ENCODE measurements at places on chromosomes 3 and 15.
A peak's percentile ranks its signal among the peaks of the same experiment; 100 is the strongest.

- no peak for DNase-seq
Observed at GRCh38 chr15:72196409-72197040, 1.1 kb downstream of the GRAMD2A start.

DNA sequence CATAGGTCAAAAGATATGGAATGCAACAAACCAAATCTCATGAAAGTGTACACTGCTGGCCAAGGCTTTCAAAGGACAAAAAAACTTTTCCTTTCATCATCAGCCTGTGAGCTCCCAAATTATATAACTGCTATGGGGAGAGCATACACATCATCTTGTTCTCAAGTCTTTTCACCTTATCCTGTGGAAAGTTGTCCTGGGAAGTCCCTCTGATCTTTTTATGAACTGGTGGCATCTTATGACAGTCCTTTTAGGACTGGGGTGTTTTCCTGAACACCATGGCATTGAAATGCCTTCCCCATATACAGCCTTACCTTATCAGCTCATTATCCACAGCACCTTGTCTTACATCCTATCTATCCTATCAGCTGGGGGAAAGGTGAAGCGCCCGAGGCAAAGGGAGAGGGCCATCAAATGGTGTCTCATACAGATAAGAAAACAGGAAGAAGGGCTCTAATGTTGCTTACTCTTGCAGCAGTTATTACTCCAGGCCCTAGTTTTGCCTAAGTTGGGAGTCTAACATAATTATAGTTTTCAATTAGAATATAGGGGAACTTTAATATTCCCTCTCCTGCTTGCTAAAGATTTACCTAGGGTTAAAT, 61.5 kb upstream of the GOLIM4 start:
- no peak for DNase-seq

DNA sequence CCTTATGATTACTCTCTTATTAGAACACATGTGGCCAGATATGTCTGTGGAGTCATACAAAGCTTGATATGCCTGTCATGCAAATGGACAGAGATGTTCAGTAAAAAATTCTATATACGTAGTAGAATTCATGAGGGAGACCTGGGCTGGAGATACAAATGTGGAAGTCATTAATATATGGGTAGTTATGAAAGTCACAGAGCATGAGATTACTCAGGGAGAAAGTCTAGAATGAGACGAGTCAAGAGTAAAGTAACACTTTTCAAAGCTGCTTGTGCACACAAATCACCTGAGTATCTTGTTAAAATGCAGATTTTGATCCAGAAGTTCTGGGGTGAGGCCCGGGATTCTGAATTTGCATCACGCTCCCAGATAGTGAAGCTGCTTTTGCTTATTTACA, 28.4 kb downstream of the OXSM start:
- no peak for DNase-seq

- DNase-seq: no peak
Observed at GRCh38 chr3:168156479-168156878, 60.8 kb upstream of the GOLIM4 start.

GRCh38 chr3:171944118-171945016, 95.0 kb upstream of the FNDC3B start:
- DNase-seq: no peak

DNA sequence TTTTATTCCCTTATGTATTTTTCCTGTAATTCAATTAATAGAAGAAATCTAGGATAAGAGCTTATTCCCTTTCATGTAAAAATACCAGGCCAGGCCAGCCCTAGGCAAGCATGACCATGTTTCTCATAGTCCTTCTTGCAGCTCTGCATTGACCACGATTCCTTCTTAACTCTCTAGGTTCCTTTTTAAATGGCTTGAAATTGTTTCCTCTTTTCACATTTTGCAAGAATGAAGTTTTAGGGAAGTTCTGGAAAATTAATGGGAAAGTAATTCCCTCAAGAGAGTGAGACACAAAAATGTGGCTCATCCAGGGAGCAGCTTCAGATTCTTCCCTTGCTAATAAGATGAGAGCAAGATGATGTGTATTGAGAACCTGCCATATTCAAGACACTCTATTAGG, 116.5 kb upstream of the FGF7 start:
- no peak for DNase-seq

DNA sequence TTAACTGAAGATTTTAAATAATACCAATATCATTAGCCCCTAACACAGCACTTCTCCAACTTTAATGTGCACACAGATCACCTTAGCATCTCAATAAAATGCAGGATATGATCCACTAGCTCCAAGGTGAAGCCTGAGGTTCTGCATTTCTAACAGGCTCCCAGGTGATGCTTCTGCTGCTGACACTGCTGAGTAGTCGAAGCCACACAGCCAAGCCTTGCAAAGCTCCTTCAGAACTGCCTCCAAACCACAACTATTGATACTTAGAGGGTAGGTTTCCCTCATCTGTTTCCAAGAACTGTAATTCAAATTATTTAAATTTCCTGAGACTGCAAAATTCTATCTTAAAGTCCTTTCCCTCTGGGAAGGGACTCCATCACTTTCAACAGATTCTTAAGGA, 3.9 kb downstream of the RIOX2 start:
- no peak for DNase-seq

- no peak for DNase-seq
Observed at GRCh38 chr3:24686808-24687207, 192.2 kb upstream of the THRB start.

GRCh38 chr15:47289656-47290055, 427.6 kb upstream of the SEMA6D start:
- DNase-seq: no peak

DNA sequence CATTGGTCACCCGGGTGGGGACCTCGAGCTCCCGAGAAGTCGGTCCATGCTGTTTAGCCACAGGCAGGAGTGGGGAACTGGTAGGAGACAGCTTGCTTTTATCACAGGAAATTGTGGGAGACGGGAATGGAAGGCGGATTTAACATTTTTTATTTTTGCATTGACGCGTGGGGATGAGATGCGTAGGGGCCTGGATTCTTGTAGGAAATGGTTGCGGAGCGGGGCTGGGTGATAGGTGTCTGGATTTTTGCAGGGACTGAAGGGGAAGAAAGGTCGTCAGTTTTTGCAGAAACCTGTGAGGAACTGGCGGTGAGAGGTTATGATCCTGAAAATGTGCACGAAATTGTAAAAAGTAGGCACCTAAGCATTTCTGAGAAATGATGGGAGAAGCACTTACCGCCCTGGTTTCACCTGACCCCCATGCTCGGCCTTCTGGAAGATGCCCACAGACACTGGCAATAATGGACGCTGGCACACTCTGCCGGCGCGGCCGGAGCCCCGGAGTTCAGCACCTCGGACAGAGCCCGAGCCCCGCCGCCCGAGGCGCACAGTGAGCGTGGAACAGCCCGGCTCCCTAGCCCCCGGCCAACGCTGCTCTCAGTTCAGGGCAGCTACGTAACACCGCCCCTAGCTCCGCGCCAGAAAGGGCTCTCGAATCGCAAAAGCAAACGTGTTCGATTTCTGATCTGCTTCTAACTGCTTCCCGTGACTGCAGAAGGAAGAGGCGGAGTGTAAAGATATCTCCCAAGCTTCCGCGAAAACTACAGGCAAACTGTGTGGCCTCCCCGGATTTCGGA, 928 bp downstream of the ANKRD34C start:
- peak; percentile 4 for DNase-seq

- DNase-seq: no peak
Observed at GRCh38 chr3:46228260-46229242, 13.7 kb upstream of the CCR3 start.

DNA sequence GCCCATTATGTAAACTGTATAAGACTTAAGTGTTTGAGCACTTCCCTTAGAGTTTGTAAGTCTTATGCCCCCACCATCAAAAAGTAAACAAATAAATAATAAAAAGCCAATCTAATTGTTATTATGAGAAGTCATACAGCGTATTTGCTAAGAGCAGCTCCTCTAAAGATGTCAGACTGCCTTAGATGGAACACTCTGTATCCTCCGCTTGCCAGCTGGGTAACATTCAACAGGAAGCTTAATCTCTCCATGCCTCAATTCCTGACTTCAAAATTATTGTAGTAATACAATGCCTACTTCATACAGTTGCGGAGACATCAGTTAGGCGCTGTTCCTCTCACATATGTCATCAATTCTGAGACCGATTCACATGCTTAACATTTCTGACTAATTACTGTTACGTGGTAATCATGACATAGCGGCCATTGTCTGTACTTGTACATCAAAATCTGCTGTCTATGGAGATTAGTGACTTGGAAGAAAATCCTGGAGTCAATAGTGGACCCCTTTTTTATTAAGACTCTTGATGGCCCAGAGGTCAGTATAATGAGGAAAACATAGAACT, 417.7 kb downstream of the LPP start:
- DNase-seq: no peak

- no peak for DNase-seq
Observed at GRCh38 chr3:124884474-124885101, 2.6 kb downstream of the ITGB5 start.

- DNase-seq: no peak
Observed at GRCh38 chr3:184584464-184584891, 22.9 kb downstream of the EPHB3 start.

GRCh38 chr3:119861681-119862080, 79.8 kb downstream of the NR1I2 start:
- DNase-seq: no peak

GRCh38 chr15:29379647-29380046, 110.0 kb upstream of the NSMCE3 start:
- DNase-seq: no peak

- no peak for DNase-seq
Observed at GRCh38 chr15:51312166-51313073, 26.0 kb downstream of the CYP19A1 start.

DNA sequence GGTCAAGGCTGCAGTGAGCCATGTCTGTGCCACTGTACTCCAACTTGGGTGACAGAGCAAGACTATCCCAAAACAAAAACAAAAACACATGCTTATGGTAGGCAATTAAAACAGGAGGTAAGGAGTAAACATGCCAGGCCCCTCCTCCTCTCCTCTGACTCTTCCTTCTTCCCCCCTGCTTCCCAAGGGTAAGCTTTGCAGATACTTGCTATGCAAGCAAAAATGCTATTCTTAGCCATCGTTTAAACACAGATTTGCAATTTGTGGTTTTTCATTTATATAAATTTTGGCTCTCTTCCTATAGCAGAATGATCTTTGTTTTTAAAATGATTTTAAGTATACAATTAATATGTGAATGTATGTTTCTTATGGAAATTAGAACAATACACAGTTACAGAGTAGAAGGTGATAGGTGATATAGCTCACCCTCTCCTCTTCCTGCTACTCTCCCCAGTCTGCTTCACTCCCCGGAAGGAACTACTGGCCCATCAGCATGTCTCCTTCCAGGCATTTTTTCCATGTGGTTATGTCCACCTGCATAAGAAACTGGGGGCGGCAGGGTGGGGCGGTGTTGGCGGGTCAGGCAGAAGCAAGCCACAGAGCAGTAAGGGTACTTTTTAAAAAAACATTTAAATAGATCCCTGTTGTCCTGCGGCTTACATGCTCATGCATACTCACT, 42.1 kb downstream of the IGF1R start:
- no peak for DNase-seq

DNA sequence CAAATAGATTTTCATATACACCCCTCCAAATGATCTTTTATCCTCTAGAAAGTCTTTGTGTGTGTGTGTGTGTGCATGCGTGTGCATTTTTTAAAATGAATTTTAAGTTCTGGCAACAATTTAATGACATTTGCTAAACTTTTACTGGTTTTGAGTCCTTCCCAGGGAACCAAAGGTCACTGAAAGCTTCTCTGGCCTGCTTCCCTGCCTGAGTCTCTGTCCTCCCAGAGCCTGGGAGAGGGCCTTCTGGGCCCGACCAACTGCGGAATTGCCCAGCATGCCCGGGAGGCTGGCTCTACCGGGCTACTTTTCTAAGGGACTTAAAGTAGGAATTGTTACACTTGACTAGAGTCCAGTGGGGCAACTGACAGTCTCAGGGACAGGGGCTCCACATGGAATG, 7.4 kb upstream of the RBPMS2 start:
- no peak for DNase-seq

DNA sequence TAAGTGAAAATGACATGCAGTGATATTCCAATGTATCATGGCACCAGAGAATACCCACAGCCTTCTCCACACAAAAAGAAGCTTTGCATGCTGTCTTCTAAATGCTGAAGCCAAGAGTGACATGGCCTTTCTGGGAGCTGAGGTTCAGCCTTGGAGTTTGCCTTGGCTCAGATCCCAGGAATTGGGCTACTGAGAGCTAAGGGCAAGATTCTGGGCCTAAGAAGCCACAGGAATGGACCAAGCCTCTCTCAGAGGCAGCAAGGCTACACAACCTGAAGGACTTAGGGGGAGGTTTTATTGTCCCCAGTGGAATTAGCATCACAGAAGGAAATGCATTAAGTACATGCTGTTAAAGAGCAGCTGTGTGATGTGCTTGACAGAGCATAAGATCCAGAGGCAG, 1078.5 kb downstream of the TUSC7 start:
- DNase-seq: no peak

- no peak for DNase-seq
Observed at GRCh38 chr3:44444437-44444836, 33.0 kb downstream of the ZNF445 start.

DNA sequence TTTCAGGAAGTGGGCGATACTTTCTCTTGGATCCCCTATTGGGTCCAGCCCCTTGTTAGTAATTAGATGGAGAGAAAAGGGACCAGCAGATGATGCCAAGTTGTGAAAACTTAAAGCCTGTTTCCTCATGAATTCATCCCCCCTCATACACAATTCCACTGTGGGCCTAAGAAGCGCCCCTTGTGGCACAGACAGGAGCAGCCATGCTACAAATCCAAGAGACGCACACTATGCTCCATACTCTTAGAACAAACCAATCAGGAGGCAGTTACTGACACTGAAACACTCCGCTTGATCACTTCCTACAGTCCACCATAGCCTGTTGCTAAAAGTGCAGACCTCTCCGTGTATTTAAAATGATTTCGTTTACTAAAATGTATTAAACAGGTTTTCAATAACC, 111.3 kb upstream of the ARRDC4 start:
- DNase-seq: no peak

DNA sequence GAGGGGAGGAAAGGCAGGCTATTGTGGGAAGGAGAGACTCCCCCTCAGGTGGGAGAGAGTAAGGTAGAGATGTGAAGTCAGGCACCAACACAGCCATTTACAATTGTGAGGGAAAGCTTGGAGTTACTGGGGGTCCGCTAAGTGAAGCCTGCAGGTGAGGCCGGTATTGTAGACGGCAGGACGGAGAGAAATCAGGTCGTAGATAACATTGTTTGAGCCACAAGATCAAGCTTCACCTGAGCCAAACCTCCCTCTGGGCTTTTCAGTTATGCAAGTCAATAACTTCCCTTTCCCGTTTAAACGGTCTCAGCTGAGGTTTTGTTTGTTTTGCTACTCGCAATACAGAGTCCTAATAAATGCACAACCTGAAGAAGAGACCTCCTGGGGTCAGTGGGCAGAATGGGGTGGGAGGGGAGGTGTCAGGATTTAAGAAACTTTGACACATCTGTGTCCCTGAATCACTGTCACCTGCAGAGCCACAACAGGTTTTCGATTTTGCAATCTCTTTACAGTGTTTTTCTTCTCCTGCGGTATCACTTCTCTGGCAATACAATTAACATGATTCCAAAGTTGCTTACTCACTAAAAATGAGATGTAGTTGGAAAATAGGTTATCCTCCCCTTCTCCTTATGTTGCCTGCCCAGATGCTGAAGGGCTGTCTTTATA, 72.0 kb upstream of the GLCE start:
- no peak for DNase-seq

- no peak for DNase-seq
Observed at GRCh38 chr3:130857336-130858026, 36.4 kb upstream of the ATP2C1 start.
